Epithelial cell of esophagus (primary cell): ENCODE measurements at places on chromosomes 6 and 20.

DNA sequence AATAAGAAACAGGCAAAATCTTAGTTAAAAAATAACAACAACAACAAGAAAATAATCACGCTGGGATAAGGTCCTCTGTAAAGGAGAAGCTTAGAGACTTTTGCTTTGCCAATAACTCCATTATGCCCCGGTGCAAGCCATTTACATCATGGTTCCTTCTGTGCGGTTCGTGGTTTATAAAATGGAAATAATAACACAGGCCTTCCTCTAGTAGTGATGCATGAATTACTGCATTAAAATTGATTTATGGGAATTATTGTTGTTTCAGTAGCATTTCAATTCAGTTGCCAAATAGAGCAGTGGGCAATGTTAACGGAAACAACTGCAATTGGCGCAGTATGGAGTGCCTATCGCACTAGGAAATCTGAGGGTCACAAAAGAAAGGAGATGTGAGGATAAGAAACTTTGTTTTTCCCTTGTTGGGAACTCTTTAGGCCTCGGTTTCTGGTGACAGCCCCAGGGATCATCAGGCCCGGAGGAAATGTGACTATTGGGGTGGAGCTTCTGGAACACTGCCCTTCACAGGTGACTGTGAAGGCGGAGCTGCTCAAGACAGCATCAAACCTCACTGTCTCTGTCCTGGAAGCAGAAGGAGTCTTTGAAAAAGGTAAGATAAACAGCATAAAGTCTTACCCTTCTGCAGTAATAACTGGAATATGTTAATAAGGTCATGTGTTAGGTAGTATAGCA is 1.1 kb downstream of the CD109 start:
- DNase-seq: peak; percentile 61

DNA sequence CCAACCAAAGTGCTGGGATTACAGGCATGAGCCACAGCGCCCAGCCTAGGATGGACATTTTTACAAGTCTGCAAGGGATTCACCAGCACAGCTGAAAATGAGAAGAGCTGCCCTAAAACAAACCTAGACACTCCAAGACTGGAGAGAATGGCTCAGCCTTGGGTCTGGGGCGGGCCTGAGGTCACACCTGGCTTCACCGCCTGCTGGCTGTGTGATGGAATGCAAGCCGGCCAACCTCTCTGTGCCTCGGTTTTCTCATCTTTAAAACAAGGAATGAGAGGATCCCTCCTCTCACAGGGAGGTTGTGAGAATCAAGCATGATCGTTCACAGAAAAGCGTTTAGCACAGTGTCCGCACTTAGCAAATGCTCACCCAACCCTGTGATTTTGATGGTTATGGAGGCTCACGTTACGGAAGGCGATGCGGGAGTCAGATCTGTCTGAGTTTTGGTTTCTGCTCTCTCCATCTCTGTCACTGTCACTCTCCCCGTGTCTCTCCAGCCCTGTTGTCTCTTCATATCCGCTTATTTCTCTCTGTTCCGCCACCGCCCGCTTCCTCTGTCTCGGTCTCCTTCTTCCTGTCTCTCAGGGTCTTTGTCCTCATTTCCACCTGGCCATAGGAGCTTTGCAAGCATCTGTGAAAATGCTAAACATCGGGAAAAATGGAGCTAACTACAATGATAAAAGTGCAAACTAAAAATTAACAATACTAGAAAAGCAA is 47.6 kb downstream of the CEBPB start:
- no peak for DNase-seq

DNA sequence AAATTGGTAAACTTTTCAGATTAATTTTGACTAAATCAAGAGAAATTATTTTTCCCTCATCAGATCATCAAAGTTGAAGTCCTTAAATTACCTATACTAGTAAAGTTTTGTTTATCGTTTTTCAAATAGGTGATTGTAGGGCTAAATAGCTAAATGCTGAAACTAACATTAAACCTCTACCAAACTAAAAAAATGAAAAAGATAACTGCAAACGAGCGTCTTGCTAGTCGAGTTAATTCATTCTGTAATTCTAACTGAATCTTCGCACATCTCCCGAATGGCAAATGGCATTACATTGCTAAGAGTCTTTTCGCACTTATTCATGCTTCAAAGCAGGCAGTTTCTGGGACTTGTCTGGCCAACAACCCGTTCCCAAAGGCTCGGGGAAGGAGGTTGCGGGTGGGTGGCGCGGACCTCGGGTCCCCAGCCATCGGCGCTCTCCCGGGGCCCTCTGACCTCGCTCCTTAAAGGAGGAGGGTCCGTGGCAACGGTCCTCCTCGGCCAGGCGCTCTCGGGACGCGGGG is 43.8 kb downstream of the POPDC3 start:
- peak; percentile 25 for DNase-seq

DNA sequence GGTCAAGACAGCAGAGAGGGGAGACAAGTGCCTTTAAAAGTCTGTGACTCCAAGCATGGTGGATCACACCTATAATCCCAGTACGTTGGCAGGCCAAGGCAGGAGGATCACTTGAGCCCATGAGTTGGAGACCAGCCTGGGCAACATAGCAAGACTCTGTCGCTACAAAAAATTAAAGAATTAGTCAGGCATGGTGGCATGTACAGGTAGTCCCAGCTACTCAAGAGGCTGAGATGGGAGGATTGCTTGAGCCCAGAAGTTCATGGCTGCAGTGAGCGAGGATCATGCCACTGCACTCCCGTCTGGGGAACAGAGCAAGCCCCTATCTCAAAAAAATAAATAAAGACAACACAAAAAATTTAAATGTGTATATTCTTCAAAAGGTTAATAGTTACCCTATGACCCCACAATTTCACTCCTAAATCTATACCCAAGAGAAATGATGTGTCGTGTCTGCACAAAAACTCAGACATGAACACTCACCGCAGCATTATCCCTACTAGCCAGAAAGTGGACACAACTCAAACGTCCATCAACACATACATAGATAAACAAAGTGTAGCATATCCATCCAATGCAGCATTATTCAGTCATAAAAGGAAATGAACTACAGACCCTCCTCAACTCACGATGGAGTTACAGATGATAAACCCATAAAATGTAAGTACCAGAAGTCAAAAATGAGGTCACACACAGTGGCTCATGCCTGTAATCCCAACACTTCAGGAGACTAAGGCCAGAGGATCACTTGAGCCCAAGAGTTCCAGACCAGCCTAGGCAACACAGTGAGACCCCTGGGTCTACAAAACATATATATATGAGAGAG is 23.9 kb downstream of the ZMYND8 start:
- no peak for DNase-seq

GRCh38 chr6:52394251-52394666 is 25.9 kb upstream of the EFHC1 start:
- DNase-seq: no peak

DNA sequence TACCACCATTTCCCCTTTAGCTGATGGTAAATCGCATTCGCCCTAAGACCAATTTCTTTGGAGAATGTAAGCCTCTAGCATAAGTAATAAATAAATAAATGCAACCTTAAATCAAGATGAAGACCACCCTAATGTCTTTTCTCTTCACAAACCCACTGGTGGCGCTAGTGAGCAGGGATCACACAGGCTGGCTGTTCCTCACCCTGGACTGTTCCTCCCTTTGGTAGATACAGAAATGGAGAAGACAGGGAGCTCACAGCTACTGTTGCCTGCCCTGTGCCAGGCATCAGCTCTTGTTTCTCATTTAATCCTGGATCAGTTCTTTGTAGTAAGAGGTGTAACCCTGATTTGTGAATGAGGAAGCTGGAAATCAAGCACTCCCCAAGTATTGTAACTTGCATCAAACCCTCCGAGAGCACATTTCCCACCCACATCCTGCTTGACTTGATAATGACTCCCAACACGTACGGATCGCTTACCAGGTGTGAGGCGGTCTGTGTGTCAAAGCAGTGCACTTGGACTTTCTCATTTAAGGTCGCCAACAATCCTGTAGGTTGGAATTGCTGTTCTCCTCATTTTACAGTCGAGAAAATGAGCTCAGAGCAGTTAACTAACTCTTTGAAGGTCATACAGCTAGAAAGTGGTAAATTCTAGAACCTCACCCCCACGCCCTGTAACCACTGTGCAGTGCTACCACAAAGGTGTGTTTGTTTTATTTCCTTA is 236.1 kb downstream of the TSHZ2 start:
- DNase-seq: no peak

DNA sequence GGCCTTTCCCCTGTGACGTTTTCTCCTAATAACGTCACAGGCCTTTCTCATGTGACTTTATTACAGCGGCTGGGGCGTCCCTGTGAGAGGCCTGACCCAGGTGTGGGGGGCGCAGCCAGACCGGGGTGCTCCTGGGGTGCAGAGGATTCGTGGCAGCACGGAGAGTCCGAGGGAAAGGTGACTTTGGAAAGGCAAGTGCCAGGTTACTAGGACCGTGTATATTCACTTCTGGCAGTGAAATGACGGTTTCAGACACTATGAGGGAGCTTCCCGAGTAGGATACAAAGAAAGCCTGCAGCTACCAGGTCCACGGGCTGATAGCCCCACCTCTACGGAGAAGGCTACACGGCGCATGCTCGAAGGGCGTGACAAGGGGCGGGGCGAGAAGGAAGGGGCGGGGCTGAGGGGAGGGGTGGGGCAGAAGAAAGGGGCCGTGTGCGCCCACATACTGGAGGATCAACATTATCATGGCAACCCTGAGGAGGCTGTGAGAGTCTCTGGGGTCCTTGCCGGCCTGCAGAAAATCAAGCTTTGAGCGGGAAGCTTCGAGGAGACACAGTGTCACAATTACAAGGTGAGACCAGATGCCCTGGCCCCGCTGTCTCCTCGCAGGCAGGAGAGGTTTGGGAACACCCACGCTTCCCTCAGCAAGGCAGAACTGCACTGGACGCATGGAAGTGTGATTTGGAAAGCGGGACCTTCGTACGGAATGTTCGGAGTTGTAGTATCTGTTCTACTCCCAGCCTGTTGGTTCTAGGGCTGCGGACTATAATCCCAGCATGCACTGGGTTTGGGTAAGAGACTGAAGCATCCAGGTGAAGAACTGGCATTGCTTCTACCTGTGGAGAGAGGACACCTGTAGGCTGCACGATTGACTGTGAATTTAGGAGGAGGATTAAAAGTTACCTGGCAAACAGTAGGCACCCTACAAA is 54.4 kb upstream of the ZNF337 start:
- peak; percentile 55 for DNase-seq

DNA sequence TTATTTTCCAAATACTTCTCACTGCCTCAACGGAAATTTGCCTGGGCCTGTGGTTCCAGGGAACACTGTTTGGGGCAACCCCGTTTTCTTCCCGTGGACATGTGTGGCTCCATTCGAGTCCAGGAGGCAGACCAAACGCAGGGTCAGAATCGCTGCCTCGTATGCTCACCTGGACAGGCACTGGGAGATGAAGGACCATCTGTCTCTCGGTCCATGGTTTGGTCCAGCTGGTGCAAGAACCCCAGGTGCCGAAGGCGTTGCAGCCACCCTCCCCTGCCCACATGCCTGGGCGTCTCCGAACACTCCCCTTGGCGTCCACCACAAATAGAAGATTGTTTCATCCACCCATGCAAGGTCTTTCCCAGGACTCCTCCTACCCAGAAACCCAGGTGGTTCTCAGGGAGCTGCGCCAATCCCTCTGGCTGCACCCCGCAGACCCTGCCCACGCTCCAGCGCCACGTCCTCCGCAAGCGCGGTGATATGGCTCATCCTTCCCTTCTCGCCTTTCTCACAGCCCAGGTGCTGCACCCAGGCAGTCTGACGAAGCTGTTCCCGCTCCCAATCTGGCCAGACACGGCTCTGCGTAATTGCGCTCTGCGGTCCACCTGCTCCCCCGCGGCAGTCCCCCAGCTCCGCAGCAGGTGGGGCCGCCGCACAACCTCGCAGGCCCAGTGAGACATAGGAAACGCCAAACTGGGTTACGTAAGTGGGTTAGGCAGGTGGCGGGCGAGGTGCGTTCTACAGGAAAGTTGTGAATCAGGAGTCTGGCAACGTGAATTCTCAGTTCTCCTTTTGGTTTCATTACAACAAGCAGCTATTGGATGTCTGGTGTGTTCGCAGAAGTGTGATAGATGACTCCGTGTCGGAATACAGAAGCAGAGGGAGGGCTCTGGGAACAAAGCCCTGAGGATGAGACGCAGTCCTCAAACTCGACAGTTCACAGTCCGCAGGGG is 146.2 kb upstream of the ECI2 start:
- peak; percentile 100 for DNase-seq

DNA sequence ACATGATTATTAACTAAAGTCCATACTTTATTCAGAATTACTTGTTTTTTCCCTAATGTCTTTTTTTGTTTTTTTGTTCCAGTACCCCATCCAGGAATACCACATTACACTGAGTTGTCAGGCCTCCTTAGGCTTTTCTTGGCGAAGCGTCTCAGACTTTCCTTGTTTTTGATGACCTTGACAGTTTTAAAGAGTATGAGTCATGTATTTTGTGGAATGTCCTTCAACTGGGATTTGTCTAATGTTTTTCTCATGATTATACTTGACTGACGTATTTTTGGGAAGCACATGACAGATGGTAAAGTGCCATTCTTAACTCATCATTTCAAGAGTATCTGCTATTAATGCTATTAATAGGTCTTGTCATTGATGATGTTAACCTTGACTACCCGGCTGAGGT is 23.6 kb downstream of the ENPP1 start:
- no peak for DNase-seq

DNA sequence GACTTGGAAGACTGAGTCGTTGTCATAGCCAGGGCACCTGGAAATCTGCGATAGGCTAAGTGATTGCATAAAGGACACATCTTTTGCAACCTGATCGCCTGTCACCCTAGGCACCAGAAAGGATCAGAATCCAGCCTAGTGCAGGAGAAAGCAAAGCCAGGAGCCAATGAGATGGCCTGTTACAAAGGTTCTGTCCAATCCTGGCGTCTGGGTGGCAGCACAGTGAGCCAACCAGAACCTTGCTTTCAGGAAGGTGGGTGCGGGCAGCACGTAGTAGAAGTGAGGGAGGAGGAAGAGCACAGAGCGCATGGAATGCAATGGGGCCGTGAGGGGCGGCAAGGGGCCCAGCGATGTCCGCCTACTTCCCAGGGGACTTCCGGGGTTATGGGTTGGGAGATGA is 120.4 kb upstream of the GGTLC1 start:
- DNase-seq: peak; percentile 27

GRCh38 chr6:115814907-115815306 is 245.8 kb downstream of the FRK start:
- no peak for DNase-seq

DNA sequence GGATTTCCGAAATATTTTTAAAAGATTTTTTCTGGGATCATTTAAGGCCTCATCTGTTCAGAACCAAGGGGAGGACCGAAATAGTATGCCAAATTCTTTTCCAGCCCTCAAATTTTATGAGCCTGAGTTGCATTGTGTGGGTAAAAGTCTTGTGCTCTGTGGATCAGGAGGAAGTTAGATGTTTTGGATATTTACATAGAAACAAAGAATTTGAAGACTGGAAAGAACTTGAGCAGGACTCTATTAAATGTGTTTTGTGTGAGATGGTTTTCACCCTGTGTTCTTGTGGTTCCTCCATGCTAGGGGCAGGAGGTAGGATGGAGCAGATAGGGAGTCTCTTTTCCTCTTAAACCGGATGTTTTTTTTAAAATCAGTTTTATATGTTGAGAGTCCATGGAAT is 329.1 kb downstream of the LAMA2 start:
- DNase-seq: no peak

DNA sequence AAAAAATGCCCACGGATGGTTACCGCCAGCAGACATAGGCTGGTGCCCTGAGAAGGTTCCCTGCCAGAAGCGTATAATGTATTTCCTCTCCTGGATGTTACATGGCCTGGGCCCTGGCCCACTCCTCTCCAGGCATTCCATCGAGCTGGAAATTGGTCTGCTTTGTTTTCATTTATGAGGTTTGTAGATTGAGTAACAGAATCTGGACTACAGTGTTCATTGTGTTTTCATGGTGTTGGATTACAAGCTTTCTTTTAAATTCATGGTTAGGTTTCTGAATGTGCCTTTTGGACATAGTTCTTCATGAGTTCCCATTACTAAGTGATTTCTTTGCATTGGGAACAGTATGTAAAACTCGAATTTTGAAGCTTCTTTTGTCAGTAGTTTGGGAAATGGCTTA is 6.4 kb downstream of the TIAM2 start:
- no peak for DNase-seq
